ENCODE measurements at places on chromosomes 1 and 21.

GRCh38 chr1:245481261-245481660 lies 326.5 kb downstream of the KIF26B start:
- no peak for DNase-seq

DNA sequence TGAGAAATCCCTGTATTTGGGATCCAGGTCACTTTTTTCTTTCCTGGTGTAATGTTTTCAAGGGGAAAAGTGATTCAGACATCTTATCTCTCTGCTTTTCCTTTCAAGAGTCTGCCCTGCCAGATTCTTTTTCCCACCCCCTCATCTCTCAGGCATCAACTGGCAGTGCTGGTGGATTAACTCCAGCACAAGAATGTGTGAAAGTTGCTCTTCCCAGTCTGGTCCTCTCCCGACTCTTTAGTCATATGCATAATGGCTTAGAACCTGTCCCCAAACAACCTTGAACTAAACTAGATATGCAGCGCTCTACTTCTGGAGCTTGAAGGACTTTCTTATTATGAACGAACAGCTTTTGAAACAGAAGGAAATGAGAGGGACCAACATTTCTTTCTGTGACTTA lies 88.5 kb downstream of the SLC44A5 start:
- DNase-seq = no peak

GRCh38 chr1:153206631-153207030 lies 3.4 kb downstream of the LELP1 start:
- DNase-seq = no peak

DNA sequence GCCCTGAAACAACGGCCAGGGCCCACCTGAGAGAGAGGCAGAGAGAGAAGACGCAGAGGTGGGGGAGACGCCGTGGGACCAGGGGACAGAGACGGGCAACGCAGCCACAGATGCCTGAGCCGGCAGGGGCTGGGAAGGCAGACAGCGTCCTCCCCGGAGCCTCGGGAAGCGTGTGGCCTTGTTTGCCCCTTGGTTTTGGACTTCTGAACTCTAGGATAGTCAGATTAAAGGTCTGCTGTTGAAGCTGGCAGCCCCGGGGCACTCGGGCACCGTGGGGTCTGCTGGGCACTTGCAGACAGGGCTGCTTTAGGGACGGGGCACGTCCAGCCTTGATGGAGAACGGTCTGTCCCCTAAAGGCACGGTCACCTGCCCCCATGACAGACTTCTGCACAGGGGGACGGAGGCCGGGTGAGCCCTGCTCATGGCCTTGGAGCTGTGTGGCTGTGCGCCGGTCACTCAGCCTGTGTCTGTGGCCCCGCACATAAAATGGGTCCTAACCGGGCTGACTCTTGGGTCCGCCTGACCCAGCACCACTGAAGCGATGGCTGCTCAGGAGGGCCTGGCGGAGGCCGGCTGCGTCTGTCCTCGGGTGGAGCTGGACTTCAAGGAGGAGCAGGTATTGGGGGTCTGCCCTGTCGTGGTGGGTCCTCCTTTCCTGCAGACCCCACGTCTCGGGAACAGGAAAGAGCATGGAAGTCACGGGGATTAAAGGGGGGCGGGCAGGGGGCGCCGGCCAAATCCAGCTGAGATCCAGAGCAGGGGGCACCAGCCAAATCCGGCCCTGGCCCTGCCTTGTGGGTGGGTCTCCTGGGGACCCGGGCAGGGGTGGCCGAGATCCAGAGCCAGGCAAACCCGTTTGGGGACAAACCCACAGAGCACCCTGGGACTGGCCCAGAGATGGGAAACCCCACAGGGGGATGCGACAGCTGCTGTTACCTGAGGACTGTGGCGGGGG lies 9.6 kb upstream of the RNF223 start:
- no peak for DNase-seq
